Large intestine (tissue), 12 donors: ENCODE measurements at places on chromosomes 5 and 9. TPM values are rescaled to one million over a fixed set of nuclear protein-coding genes. Genes with fewer than 3 reads are reported as not detected.

GRCh38 chr5:2005101-2006041, 122.6 kb upstream of the IRX4 start:
- no peak for DNase-seq

- no peak for DNase-seq
Measured at GRCh38 chr5:79205965-79206364, 30.0 kb upstream of the JMY start.

- DNase-seq = no peak
Measured at GRCh38 chr5:5968981-5969380, 409.4 kb downstream of the MED10 start.

DNA sequence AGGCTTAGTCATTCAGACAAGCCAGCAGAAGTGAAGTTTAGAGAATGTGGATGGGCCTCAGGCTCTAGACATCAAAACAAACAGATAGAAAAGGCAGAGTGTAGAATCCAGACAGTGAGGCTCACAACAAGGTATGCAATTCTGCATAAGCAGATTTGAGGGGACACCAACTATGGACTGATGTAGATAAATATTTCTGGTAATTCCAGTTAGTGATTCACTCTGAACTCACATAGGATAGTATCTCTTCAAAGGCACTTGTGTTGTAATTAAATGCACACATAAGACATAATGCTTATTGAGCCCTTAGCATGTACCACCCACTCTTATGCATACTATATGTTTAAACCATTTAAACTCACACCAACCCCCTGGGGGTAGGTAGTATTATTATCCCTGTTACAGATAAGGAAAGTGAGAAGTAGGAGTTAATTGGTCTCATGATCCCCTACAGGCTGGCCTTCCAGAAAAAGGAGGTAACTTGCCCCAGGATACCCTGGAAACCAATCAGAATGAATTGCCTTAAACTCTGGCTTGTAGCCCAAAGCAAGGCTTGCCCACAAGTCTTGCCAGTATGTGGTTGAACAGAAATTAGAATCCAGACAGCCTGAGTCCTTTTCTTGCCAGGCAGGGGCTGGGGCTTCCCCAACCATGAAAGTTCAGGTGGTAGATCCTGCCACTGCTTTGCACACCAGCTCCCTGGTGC, 39.5 kb upstream of the HSPB3 start:
- DNase-seq = no peak

- DNase-seq = no peak
Measured at GRCh38 chr5:66134407-66134861, 9.7 kb upstream of the SREK1 start.

CRHBP gene
- polyA plus RNA-seq = 0.76 TPM

ORM1 gene
- polyA plus RNA-seq = 0.09 TPM
